ENCODE measurements at places on chromosomes 1 and 21.

DNA sequence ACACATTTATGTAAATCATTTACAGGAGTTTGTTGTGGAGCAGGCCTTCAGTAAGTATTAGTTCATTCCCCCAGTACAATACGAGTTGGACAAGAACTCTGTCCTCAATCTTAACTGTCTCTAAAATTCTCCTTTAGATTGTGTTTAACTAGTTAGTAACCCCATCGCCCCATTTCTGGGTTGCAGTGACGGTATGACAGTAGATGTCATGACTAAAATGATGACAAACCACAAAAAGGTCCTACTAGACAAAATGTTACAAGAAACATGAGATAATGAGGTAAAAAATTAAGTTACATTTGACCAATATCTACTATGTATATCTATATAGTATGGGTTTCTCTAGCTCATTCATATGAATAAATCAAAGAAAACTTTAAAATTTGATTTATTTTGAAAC is 41.1 kb downstream of the CD58 start:
- DNase-seq = no peak

- no peak for DNase-seq
These were observed 187.1 kb upstream of the CACNA1E start for GRCh38 chr1:181296180-181296579.

DNA sequence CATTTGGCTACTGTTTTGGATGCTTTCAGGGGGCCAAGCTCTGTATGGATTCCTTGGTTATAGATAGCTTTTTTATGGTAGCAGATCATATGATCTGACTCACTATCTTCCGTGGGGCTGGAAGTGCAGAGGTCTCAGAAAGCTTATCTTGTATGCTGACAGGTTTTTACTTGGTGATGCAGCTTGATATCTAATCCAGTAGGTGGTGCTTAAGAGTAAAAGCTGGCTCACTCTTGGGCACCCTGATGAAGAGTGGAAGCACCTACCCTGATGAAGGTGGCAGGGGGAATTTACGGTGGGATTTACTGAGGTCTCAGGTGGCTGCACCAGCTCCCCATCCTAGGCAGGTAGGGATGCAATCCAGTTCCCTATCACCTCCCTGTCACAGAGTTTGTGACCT is 151.2 kb downstream of the PTBP2 start:
- no peak for DNase-seq

DNA sequence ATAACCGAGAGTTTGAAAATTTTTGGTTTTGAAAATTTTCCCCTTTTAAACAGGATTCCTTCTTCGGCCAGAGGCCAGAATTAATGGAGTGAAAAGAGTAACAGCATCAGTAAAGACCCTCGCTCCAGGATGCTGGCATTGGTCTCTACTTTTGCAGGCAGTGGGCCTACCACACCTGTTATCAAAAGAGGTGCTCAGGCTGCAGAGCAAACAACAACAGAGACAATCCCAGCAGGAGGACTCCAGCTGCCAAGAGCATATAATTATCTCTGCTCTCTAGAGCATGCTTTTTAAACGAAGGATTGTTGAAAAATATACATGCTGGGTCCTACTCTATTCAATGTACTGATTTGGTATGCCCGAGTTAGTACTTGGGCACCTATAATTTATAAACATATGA is 1048.5 kb downstream of the PLA2G4A start:
- no peak for DNase-seq

GRCh38 chr1:27545876-27546275 is 55.9 kb upstream of the WASF2 start:
- DNase-seq = no peak

GRCh38 chr1:227723474-227723873 is 11.6 kb downstream of the JMJD4 start:
- no peak for DNase-seq

- DNase-seq = no peak
These were observed 63.7 kb downstream of the LEPR start for GRCh38 chr1:65483993-65484754.

- no peak for DNase-seq
These were observed 135.1 kb upstream of the MAGI3 start for GRCh38 chr1:113255038-113255719.

GRCh38 chr21:40242586-40243265 is 375.5 kb downstream of the PCP4 start:
- DNase-seq = no peak
